ENCODE measurements at places on chromosomes 5 and 9. TPM values are rescaled to one million over a fixed set of nuclear protein-coding genes. Genes with fewer than 3 reads are reported as not detected.

GRCh38 chr9:136419092-136419420 is 8.6 kb downstream of the PMPCA start:
- DNase-seq: no peak

DNA sequence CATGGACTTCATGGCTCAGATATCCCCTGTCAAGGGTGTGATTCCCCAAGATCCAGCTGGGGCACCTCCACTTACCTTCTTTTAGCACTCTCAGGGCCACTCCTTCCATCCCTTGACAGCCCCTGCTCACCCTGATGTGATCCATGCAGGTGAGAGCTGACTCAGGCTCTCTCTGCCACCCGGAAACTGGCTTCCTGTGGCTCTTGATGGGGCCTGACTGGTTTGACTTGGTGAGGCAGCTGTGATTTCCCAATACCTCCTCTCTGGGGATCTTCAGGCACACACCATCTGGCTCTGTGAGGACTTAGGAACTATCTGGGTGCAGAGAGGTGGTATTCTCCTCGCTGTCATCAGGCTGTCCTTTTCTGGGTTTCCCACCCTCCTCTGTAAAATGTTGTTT is 7.9 kb upstream of the FAT2 start:
- no peak for DNase-seq

OR13F1 gene
- not detected for total RNA-seq

DNA sequence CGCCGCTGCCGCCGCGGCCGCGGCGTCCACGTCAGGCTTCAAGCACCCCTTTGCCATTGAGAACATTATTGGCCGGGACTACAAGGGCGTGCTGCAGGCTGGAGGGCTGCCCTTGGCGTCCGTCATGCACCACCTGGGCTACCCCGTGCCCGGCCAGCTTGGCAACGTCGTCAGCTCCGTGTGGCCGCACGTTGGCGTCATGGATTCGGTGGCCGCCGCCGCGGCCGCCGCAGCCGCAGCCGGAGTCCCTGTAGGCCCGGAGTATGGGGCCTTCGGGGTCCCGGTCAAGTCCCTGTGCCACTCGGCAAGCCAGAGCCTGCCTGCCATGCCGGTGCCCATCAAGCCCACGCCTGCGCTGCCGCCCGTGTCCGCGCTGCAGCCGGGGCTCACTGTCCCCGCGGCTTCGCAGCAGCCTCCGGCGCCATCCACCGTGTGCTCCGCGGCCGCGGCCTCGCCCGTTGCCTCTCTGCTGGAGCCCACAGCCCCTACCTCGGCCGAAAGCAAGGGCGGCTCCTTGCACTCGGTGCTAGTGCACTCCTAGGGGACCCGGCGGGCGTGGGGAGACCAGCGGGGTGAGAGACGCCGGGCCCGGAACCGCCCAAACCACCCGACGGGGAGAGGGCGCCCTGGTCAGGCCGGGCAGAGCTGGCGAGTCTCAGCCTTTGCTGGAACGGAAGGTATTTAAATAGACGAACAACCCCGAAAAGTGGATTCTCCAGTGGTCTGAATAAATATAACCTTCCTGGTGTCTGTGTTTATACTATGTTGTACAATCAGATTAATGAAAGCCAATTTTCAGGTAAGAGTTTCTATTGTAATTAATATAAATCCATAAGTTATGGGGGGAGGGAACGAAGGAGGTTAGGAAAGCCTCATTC is 1.2 kb downstream of the FOXB2 start:
- DNase-seq: no peak

DNA sequence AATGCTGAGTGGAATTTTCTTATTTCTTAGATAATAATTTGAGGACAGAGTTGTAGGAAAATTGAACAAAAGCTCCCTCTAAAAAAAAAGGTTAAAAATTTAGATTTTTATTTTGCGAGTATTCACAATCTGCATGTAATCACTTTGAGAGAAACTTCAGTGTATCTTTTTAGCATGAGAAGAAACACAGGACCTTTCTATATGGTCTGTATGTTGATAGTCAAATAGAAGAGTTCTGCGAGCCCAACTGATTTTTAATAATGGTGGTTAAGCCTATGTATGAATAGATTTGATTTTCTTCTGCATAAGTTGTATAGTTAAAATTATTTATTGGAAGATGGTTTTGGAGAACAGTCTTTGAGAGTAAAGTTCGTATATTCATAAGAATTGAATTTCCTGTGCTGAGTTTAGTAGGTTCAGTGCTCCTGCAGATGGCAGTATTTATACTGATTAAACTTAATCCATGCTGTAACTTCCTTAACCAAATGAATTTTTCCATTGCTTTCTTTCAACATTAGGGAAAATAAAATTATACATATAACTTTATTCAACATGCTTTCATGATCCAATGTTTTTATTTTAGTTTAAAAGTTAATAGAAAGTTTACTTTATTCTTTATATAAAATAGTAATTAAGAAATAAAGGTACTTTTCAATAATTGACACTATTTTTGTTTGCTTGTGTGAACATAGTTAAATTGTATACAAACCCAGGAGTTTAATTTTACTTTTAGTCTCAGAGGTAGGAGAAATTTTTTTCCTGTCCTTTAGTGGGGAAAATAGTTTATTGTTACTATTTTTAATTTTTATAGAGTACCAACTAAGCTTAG is 19.6 kb downstream of the TCERG1 start:
- DNase-seq: no peak

ZBTB5 gene
- 9.7 TPM for total RNA-seq

- DNase-seq: no peak
These were observed 19.1 kb downstream of the ERMP1 start for GRCh38 chr9:5813824-5814223.
